ENCODE measurements at places on chromosomes 16 and 17.

DNA sequence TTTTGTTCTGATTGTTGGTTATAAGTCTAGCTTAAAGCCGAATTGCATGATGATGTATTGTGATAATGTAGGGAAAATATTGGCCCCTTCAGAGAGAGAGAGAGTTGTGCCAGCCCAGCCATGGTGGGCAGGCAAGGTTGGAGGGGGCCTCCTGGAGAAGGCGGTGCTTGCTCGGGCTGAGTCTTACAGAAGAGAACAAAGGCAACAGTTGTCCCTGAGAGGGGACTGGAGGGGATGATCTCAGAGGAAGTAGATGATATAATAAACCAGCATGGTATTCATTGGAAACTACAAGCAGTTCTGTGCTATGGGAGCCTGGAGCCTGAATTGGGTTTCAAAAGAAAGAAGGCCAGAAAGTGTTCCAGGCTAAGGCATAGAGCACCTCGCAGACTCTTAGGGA, 173.8 kb downstream of the RPTOR start:
- DNase-seq: no peak

DNA sequence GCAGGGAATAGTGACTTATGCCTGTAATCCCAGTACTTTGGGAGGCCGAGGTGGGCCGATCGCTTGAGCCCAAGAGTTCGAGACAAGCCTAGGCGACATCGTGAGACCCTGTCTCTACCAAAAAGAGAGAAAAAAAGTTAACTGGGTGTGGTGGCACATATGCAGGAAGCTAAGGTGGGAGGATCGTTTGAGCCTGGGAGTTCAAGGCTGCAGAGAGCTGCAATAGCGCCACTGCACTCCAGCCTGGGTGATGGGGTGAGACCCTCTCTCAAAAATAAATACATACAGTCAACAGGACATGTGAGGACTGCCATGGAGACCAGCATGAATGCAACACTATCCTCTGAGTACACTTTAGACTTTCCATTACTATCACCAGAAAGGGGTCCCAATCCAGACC, 15.4 kb upstream of the ST6GALNAC2 start:
- no peak for DNase-seq

GRCh38 chr17:8537734-8538133, 92.8 kb downstream of the MYH10 start:
- DNase-seq: no peak

DNA sequence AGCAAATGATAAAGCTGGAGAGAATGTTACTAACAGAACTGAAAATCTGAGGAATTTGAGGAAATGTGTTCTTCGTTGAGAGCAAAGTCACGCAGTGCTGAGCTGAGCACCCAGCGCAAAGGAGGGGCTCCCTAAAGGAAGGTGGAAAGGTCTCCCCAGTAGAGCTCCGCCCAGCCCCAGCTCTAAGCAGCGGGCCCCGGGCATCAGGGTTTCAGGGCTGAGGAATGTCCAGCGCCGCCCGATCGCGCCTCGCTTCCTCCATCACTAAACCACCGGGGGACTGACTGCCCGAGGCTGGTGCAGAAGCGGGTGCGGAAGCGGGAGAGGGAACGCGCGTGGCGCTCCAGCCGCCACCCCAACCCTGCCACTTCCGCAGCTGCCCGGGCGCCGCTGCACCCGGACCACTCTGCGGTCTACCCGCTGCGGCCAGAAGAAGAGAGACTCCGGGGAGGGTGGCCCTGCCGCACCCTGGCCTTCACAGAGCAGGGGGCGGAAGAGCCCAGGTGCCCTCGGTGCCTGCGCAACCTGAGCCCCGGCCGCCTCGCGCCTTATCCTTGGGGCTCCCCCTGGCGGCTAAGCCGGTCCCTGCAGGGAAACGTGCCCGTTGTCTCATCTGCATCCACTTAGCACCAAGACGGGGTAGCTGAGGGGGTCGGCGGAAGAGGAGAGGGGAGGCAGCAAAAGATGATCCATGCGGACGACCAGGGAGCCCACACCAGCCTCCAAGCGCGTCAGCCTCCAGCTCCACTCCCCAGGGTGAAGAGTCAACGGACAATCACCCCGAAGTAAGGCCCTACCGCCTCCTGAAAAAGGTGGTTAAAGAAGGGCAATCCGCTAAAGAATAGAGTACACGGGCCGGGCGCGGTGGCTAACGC, 12.4 kb upstream of the GUCY2D start:
- no peak for DNase-seq

- DNase-seq: no peak
Observed at GRCh38 chr17:2948721-2949468, 114.5 kb downstream of the OR1D5 start.

DNA sequence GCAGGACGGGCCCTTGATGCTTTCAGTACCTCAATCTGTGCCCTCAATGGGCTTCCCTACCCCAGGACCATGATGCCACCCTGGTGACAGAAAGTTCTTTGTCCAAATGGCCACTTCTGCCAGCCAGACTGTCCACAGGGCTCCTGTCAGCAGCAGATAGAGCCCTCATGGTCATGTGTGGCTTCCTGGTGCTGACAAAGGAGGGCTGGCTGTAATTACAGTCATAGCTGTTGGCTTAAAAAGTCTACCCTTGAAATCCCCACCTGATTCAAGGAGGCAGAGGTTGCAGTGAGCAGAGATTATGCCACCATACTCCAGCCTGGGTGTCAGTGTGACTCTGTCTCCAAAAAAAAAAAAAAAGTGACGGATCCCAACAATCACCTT, 3.3 kb downstream of the TRPV2 start:
- DNase-seq: no peak

DNA sequence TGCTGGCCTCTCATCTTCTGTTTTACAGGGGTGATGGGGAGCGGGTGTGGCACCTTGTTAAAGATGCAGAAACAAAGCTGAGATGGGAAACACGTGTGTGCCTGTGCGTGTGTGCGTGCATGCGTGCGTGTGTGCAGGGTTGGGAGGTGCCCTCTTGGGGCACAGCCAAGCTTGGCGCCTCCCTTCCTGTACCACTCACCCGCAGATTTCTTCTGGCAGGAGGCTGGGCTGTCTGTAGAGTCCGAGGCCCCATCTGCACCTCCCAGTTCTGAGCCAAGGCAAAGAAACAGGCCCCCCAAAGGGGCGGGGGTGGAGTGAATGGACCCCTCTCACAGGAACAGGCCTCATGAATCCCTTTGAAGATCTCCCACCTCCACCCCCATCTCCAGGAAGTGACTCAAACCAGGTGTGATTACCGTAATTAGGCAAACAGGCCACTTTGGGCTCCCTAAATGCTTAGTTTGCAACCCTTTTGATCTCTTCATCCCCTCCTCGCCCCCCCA, 20.9 kb downstream of the TNS4 start:
- DNase-seq: no peak

- DNase-seq: no peak
Observed at GRCh38 chr17:38922538-38923297, 2.7 kb upstream of the LASP1NB start.

- DNase-seq: no peak
Observed at GRCh38 chr17:57570724-57571344, 174.3 kb downstream of the CCDC182 start.

GRCh38 chr16:85141491-85142128, 29.3 kb upstream of the CIBAR2 start:
- DNase-seq: no peak

DNA sequence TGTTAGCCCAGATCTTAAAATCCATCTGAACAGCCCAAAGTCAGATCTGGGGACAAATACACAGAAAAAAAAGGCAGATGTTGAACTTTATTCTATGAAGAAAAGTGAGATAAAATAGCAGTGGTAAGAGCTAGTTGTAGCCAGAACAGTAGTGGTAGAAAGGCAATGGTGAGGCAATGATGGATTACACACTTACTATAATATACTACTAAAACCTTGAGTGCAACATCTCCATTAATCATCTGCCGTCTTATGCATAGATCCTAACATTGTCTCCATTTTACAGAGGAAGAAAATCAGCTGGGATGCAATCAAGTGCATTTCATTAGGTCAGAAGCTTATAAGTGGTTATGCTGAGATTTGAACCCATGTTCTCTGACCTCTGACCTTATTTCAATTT, 699.6 kb downstream of the CDH11 start:
- no peak for DNase-seq

DNA sequence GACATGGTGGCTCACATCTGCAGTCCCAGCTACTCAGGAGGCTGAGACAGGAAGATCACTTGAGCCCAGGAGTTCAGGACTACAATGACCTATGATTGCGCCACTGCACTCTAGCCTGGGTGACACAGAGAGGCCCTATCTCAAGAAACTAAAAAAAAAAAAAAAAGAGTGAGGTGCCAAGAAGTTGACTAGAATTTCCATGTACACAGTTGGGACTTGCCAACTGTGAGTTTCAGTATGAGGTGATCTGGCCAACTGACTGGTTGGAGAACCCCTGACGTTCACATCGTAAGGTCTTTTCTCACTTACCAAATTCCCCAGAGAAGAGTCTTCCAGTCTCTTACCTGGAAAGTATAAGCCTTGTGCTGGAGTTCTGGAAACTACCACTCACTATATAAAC, 3.1 kb upstream of the MED11 start:
- no peak for DNase-seq

DNA sequence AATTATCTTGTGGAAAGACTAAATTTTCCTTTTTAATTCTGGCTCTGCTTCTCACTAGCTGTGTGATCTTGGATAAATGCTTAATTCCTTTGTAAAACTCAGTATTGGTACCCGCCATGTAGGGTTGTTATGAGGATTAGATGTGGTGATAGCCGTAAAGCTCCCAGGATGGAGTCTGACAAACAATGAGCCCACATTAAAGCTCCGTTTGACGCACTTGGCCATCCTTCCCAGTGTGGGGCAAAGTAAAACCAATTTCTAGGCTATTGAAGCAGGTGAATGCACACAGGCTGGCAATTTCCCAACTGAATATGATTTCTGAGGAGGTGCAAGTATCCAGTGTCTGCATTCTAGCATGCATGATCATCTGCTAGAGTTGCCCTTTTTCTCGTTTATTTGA, 123.6 kb downstream of the MRTFB start:
- no peak for DNase-seq

DNA sequence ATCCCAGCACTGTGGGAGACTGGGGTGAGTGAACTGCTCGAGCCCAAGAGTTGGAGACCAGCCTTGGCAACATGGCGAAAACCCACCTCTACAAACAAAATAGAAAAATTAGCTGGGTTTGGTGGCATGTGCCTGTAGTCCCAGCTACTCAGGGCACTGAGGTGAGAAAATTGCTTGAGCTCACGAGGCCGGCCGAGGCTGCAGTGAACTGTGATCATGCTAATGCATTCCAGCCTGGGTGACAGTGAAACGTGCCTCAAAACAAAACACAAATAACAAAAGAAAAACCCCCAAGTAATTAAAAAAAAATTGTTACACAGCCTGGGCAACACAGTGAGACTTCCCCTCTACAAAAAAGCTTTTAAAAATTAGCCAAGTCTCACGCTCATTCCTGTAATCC, 5.0 kb downstream of the CCDC47 start:
- DNase-seq: no peak

DNA sequence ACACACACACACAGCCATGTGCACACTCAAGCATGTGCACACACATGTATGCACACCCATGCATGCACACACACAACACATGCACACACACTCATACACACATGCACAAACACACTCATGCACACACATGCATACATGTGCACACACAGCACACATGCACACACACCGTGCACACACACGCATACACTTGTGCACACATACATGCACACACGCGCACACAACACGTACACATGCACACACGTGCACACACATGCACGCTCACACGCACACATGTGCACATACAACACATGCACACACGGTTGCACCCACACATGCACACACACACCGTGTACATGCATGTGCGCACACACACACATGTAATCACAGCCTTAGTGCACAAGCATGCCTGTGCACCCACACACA, 230.4 kb upstream of the GSE1 start:
- DNase-seq: no peak

DNA sequence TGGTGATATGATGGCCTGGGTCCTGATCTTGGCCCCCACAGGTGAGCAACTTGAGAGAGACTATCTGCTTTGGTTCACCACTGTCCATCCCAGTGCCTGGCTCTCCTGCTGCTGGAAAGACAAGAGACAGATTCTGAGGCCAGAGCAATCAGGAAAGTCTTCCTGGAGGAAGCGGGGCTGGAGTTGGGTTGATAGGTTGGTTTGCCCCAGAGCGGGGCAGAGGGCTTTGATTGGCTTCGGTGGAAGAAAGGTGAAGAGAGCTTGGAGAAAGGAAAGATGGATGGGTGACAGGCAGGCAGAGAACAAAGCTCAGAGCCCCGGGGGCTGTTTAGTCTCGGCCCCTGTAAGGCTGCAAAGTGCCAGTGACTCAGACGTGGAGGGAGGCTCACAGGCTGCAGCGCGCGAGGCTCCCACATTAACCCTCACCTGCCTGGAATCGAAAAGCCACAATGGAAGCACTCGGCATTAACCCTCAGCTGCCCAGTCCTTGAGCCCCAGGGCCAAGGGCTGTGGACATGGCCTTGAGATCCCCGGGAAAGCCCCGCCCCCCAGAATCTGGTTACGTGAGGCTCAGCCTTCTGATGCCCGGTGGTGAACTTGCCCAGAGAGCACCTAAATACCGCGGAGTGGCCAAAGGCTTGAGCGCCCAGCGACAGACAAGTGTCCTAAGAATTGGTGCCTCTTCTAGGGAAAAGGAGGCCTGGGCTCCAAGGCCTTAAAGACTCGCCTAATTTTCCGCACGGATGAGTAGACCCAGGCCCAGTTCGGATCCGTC, 996 bp upstream of the CPNE2 start:
- no peak for DNase-seq

DNA sequence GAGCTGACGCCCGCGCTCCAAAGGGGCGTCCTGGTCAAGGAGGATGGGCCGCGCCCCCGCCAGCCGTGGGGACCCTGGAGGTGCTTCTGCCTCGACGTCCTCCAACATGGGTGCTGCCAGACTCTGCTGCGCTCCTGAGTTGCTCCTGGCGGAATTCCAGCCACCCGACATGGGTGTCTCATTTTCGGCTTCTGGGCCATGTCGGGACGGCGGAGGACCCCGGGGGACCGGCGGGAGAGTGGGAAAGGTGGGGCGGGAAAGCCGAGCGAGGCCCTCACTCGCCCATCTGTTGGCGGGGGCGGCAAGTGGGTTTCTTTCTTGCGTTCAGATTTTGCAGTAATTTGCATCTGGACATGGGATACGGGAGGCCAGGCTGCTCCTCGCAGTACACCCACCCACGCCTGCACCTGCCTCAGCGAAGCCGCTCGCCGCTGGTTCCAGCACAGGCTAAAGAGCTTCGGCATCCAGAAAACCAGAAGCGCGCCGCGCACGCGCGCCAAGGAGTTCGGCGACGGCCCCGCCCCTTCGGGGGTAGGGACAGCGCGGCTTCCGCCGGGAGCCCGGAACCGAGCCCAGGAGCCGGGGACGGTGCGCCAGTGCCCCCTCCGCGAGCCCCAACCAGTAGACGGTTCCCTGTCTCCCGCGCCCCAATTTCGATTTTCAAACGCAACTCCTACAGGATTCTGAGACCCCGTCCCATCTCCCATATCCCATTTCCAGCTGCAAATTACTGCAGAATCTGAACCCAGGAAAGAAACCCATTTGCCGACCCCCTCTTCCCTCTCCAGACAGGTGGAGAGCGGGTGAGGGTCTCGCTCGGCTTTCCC, at the start of gene ARMC7:
Gene ARMC7, plus strand, starts transcription at position 563 of the 827 bp plus-strand sequence. CDS start 320 bp downstream, outside the sequence.
- DNase-seq: no peak
